ENCODE measurements at places on chromosomes 12 and 14.

GRCh38 chr14:87615822-87616679 lies 376.9 kb downstream of the GALC start:
- DNase-seq = peak; percentile 4

DNA sequence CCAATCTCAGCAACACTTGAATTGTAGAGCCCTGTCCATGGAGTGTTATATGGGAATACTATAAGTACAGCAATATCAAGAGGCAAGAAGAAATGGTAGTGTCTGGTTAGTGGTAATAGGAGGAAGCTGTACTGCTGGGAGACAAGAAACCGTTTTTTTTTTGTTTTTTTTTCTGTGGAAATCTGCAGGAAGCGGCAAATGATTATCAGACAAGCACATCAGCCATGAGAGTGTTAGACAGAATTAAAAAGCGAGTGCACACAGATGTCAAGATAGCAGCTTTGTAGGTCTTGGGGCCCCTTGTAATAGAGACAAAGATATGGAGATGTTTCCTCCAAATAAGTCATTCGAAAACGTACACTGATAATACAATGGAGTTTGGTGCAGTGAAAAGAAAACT lies 6.7 kb downstream of the TESPA1 start:
- DNase-seq = no peak

GRCh38 chr14:61188978-61189808 lies 91.9 kb downstream of the TMEM30B start:
- DNase-seq = peak; percentile 51

DNA sequence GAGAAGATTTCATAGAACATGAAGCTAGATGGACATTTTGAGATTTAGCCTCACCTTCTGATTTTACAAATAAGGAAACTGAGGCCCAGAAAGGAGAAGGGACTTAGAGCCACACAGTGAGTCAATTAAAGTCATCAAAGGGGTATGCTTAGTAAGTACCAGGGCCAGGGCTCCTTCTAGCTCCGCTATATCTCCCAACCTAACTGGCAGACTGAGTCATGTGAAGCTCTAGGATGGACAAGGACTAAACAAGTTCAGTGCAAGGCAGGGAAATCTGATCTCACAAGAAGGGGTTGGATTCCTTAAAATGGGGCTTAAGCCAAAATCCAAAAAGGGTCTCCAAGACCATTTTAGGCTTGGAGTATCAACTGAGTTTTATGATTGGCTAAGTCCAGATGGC lies 215.8 kb downstream of the PHLDA1 start:
- no peak for DNase-seq

DNA sequence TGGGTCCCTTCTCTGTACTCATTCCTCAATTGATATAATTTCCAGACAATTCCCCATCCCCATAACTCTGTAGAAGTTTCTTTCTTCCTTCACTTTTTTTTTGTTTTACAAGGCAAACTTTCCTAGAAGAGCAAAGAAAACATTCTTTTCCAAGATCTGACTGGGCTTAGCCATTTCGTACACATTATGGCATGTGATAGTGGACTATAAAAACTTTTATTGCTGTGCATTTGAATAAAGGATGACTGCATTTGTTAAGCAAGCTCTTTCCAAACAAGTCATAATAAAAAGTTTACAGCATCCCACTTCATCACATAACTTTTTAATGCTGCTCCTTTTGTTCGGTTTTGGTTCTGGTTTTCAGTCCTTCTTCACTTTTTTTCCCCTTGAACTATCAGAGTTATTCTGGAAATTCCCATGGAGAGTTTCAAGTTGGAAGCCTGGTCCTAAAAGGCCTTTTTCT lies 231.0 kb upstream of the HMGA2 start:
- no peak for DNase-seq

DNA sequence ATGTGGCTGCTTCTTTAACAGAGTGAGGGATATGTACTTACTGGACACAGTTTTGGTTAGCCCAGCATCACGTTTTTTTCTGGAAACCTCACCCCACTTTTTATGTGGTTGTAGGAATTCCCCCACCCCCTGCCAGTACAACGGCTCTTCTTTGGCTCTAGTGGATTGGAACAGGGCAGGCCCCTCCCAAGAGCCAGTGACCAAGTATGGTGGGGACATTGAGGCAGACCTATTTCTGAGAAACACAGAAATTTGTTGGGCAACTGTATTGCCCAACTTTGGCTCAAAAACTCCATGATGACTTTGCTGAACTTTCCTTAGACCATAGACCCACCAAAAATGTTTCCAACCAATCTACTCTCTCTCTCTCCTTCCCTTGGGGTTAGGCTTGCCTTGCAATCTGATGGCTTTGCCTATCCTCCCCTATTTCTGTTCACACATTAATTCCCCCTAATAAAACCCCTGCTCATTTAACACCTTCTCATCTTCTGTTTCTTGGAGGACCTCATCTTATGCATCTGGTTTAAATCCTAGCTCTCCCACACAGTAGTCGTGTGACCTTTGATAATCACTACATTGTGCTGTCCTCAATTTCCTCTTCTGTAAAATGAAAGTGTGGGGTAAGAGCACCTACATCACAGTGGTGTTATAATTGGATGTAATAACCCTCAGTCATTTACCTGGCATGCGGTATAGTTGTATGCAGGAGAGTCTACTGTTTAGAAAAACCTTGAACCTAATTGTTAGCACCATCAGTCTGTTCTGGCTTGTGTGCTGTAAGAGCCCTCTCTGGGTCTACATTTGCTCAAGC lies 71.7 kb downstream of the IGF1 start:
- no peak for DNase-seq

GRCh38 chr12:108610336-108610815 lies 12.5 kb upstream of the TMEM119 start:
- DNase-seq = no peak

Data from CD14-positive monocyte (primary cell).